ENCODE measurements at places on chromosomes 1 and 21.

DNA sequence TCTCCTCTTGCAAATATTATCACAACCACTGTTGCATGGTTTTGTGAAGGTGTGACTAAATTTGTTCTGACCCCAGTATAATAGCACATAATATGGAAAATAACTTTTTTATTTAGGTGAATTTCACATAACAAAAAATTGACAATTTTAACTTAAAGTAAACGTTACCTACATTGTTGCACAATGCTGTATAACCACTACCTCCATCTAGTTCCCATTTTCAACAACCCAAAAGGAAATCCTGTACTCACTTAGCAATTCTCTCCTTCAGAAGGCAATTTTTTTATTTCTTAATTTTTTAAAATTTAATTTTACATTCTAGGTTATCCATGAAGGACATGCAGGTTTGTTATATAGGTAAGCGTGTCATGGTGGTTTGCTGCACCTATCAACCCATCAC is 95.2 kb downstream of the KCNJ6 start:
- no peak for DNase-seq

DNA sequence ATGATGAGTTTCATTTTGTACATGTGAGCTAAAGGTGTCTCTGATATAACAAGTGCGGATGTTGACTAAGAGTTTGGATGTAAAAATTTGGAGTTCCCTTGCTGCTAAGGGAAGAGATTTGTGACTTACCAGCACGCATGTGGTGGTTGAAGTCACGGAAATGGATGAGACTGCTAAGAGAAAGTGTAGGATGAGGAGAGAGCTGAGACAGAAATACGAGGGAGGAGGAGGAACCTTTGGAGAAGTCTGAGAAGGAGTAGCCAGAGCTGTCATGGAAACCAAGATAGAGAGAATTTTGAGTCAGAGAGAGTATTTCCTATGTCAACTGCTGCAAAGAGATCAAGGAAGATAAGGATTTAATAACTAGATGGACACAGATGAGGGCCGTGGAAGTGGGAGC is 106.5 kb upstream of the COL24A1 start:
- no peak for DNase-seq

- DNase-seq = no peak
Observed at GRCh38 chr1:84973498-84974334, 23.2 kb downstream of the MCOLN2 start.

DNA sequence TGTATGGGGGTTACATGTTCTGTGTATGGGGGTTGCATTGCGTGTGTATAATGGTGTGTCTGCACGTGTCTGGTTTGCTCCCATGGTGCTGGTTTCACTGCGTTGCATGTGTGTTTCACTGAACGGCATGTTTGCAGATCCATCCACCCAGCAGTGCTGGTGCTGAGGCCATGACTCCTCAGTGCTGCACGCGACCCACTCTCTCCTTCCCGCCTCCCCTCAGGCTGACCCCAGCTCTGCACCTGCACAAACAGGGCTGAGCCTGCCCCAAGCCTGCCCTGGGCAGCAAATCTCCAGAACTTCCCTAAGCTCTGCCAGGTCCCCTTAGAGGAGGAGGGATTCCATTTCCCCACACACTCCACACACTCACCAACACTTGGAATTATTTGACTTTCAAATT is 18.7 kb downstream of the ACTRT2 start:
- DNase-seq = no peak

DNA sequence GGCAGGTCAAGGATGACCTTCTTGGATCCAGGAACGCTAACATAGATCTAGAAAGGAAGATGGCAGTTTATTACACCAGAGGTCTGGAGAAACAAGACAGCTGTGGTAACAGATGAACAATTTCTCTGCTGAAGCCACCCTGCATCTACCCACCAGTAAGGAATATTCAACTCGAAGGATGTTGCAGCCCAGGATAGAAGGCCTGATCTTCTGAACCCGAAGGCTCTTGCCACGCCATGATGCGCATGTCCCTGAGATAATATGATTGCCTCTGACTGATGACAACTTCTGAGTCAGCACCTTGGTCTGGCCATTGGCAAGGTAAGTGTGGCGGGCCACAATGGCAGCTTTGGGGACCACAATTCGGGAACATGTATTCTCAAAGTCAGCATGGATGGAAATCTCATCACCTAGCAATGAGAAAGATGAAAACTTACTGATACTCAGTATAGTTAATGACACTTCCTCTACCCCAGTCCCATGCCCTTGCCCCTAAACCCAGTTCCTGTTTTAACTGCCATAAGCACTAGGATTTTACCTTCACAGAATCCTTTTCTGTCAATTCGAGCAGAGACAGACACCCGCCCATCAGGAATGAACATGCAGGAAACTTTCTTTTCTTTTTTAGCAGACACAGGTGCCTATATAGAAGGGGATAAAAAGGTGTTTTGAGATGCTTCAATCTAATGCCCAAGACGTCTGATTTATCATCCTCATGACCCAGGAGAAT is 1.8 kb downstream of the TXNIP start:
- DNase-seq = no peak

- DNase-seq = peak; percentile 72
Observed at GRCh38 chr21:45971616-45972352, 9.8 kb upstream of the COL6A1 start.

- no peak for DNase-seq
Observed at GRCh38 chr1:222107267-222107666, 365.4 kb upstream of the DUSP10 start.

- no peak for DNase-seq
Observed at GRCh38 chr1:187617776-187618175, 789.0 kb downstream of the PLA2G4A start.

DNA sequence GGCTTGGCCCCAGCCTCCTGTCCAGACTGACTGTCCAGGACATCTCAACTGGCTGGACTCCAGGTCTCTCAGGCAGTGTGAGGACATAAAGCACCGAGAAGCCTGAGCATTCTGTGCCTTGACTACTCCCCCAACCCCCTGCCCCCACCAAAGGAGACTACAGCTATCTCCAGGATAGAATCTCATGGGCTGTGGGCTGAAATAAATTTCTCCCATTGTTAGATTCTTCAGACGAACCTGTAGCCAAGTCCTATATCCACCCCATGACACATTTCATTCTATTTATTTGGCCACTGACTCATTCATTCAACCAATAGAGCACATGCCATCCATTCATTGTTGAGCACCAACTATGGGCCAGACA is 11.4 kb downstream of the VWA5B1 start:
- no peak for DNase-seq

DNA sequence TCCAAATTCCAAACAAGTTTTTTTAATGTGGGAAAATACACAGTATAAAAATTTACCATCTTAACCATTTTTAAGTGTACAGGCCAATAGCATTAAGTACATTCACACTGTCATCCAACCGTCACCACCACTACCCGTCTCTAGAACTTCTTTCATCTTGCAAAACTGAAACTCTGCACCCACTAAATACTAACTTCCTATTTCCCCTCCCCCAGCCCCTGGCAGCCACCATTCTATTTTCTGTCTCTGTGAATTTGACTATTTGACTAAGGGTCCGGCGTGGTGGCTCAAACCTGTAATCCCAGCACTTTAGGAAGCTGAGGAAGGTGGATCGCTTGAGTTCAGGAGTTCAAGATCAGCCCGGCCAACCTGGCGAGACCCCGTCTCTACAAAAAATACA is 36.1 kb downstream of the CLSTN1 start:
- DNase-seq = no peak

GRCh38 chr1:28163496-28164161 is 12.9 kb downstream of the PTAFR start:
- DNase-seq = no peak

DNA sequence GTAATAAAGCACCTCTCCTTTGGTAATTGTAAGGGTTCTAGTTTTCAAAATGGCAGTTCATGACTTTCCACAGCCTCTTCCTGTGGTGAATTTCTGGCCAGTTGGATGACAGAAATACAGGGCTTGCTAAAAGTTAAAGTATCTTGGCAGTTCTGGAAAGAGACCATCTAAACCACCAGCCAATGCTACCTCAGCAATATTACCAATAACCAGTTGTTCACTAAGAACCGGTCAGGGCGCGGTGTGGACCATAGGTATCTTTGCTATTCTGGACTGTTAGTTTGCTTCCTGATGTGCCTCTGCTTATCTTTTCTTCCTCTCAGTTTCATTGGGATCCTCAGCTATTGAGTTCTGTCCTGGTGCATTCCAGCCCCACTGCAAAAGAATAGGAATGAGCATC is 124.7 kb downstream of the HS2ST1 start:
- DNase-seq = no peak

GRCh38 chr1:89688607-89689006 is 55.7 kb downstream of the LRRC8C start:
- DNase-seq = no peak

DNA sequence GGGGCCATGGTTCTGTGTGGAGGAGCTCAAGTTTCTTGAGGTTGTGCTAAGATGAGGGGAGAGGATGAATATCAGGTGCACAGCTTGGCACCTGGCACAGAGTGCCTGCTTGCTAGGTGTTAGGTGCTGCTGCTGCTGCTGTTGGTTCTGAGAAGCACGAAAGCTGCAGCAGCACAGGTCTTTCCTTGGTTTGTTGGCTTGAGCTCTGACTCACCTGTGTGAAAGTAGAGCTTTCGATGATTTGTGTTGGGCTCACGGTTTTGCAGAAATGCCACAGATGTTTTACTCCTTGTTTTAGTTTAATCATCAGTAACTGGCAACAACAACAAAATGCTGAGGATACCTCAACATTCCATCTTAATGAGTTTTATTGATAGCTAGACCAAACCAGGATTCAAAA is 221.6 kb downstream of the BRINP2 start:
- DNase-seq = no peak

GRCh38 chr1:44072204-44072603 is 40.9 kb upstream of the SLC6A9 start:
- DNase-seq = peak; percentile 69

DNA sequence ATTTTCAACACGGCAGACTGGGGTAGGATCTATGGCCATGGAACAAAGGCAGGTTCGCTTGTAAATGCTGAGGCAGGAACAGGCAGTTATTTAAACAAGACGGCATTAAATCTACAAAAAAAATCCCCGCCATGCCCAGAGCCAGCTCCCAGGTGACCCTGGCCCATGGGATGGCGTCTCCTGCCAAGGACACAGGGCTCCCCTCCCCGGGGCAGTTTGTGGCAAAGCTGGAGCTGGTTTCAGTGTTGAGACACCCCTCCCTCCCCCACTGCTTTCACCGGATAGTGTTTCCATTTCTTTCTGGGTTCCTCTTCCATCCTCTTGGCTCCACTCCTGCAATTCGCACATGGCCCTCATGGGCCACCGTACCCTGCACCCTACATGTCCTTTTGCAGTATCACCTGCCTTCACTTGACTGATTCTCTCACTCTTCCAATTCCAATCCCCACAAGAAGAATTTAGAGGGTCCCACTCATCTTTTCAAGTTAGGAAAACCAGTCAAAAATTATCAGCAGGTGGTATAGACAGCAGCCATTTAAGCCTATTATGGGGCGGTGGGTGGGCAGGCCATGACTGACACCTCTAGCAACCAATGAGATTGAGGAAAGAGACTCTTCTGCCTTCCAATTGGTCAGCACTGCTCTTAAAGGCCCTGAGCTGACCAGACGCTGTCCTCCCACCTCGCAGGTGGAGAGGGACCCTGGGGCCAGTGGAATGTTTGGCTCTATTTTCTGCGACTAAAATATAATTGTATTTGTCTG is 52.0 kb downstream of the OLIG1 start:
- no peak for DNase-seq

GRCh38 chr1:4292861-4293260 is 361.5 kb upstream of the AJAP1 start:
- no peak for DNase-seq
